NCI-H446 (cell line): ENCODE measurements at places on chromosomes 2 and 18.

DNA sequence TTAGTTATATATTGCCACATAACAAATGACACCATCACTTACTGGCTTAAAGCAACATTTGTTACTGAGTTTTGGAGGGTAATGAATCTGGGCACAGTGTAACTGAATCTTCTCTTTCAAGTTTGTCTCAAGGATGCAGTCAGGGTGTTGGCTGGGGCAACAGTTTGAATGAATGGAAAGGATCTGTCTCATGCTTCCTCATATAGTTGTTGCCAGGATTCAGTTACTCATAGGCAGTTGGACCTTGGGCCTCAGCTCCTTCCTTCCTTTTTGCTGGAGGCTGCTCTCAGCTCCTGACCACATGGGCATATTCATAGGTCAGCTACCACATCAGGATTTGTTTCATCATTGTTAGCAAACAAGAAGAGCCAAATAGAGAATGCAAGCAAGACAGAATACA is 466.1 kb upstream of the MC4R start:
- no peak for DNase-seq

- DNase-seq: peak; percentile 11
These were observed 152.5 kb upstream of the HAAO start for GRCh38 chr2:42944779-42945415.

- no peak for DNase-seq
These were observed 284.1 kb downstream of the MYCN start for GRCh38 chr2:16224298-16225045.

- DNase-seq: no peak
These were observed 1275.2 kb upstream of the CRIM1 start for GRCh38 chr2:35080231-35080910.

- DNase-seq: no peak
These were observed 340.8 kb downstream of the RDH14 start for GRCh38 chr2:18219676-18220075.

- DNase-seq: no peak
These were observed 79.3 kb upstream of the RNU4ATAC start for GRCh38 chr2:121451398-121451797.

DNA sequence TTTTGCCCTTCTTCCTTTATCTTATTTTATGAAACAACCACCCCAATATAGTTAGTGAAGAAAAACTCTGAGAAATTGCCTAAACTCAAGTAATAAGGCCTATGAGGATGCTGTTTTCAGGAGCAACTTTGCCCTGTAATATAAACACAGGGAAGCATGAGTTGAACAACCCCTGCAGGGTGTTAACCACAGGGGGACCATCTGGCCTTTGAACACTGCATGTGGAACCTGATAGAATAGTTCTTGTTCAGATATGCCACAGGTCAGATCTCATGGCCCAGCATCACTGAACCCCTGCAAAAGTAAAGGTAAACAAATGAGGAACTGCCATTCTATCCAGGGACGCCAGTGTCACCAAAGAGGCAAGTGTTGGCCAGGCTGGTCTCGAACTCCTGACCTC is 82.6 kb downstream of the MAPK4 start:
- no peak for DNase-seq

- DNase-seq: peak; percentile 20
These were observed at the start of gene ABHD1 for GRCh38 chr2:27123302-27124150. Gene ABHD1 (plus strand): TSS chr2:27123815. CDS start chr2:27123949, 134 bp downstream.

- DNase-seq: no peak
These were observed 1.1 kb upstream of the MAB21L4 start for GRCh38 chr2:240896871-240897692.

GRCh38 chr2:8379549-8379948 is 302.3 kb upstream of the ID2 start:
- no peak for DNase-seq

GRCh38 chr2:168457190-168457895 is 1.3 kb downstream of the CERS6 start:
- no peak for DNase-seq

- no peak for DNase-seq
These were observed 7.9 kb downstream of the TMEM198 start for GRCh38 chr2:219551441-219552381.

GRCh38 chr2:112767693-112768330 is 3.4 kb upstream of the CKAP2L start:
- no peak for DNase-seq

DNA sequence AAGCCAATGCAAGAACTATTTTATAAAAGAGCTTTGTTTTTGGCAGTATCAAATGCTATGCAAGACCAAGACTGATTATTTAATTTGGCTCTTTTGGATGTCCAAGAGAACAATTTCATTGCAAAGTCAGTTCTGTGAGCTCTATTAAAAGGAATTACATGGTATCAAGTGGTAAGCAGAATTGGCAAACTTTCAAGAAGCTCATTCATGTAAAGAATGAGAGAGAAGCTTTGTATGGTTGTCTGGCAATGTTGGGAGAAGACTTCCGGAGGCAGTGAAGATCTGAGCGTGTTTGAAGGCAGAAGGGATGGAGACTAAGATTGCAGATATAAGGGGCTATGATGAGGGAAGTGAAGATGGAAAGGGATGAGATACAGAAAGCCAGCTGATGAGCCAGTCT is 49.6 kb downstream of the CPS1 start:
- DNase-seq: no peak

- DNase-seq: no peak
These were observed 36.5 kb upstream of the LHCGR start for GRCh38 chr2:48792030-48792429.

- DNase-seq: no peak
These were observed 47.4 kb downstream of the RPE start for GRCh38 chr2:210049831-210050230.

GRCh38 chr2:159613651-159614285 is 2.6 kb downstream of the BAZ2B start:
- no peak for DNase-seq

GRCh38 chr2:207231967-207232366 is 66.2 kb upstream of the KLF7 start:
- no peak for DNase-seq

DNA sequence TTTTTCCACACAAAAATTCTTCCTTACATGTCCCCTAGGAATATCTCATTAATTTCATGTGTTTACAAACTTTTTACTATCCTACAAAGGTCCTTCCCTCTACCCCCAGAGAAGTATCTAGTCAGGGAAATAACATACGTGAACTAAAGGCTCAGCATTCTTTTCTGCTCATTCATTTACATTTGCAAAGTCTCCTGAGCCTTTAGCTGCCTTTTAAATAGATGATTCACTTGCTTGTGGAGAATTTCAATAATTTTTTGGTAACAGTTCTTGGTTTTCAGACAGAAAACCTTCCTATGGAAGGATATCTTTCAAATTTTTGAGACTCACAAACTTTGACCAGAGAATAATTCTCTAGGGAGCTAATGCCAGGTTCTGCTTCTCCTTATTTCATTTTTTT is 81.5 kb upstream of the RMDN2 start:
- DNase-seq: no peak

- no peak for DNase-seq
These were observed 36.6 kb downstream of the FAM124B start for GRCh38 chr2:224365331-224365730.

DNA sequence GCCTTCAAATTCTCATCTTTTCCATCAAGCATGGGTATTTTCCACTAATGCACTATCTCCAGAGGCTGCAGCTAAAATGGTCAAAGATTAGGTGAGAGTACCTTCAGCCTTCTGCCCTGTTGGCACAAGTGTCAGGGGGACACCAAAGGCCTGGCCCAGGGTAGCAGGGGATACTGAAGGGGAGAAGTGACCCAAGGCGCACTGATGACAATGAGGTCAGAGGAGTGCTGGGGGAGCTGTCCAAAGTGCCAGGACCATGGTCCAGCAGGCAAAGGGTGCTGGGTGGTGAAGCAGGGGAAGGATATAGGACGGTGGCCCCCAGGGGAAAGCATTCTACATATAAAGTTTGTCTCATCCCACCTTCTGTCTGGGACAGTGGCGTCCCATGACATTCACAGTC is 303.4 kb downstream of the SMAD2 start:
- no peak for DNase-seq

DNA sequence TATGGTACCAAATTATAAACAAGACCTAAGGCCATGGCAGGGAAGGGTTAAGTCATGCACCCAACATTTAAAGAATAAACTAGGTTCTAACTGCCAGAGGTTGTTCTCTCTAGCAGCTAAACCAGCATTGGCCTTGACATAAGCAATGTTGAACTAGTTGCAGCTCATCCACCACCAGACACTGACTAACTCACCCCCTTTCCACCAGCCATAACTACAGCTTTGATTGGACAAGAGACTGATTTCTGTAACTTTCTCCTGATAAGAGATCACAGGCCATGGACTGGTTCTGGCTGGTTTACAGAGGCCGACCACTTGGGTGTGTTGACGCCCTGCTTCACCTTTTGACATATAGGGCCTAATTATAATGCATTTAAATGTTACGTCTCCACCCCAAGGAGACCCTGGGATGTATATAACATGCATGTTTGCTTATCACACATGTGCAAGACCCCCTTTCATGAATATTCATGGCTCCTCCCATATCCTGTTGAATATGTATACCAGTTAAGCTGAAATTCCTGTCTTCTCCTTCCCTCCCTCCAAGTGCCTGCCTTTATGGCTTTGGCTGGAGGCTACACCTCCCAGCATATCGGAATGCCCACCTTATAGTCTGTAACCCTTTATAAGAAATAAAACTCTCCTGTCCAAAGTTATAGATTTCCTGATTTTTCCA is 75.9 kb downstream of the MRPS9 start:
- DNase-seq: no peak

- DNase-seq: no peak
These were observed 13.2 kb downstream of the ARL4C start for GRCh38 chr2:234483568-234484251.

DNA sequence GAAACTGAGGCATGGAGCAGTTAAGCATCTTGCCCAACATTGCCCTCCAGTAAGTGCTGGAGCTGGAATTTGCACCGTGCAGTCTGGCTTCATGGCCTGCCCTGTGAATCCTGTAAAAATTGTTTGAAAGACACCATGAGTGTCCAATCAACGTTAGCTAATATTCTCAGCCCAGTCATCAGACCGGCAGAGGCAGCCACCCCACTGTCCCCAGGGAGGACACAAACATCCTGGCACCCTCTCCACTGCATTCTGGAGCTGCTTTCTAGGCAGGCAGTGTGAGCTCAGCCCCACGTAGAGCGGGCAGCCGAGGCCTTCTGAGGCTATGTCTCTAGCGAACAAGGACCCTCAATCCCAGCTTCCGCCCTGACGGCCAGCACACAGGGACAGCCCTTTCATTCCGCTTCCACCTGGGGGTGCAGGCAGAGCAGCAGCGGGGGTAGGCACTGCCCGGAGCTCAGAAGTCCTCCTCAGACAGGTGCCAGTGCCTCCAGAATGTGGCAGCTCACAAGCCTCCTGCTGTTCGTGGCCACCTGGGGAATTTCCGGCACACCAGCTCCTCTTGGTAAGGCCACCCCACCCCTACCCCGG is 1.3 kb downstream of the PROC start:
- no peak for DNase-seq

DNA sequence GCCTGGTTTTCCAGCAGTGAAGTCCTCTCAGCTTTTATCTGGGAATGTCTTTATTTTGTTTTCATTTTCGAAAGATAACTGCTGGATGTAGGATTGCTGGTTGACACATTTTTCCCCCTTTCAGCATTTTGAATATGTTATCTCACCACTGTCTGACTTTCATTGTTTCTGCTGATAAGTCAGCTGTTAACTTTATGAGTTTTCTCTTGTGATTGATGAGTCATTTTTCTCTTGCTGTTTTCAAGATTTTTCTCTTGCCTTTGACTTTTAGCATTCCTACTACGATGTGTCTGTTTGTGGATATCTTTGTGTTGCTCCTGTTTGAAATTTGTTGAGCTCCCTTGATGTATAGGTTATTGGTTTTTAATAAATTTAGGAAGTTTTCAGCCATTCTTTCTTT is 85.5 kb downstream of the AGPS start:
- DNase-seq: no peak

DNA sequence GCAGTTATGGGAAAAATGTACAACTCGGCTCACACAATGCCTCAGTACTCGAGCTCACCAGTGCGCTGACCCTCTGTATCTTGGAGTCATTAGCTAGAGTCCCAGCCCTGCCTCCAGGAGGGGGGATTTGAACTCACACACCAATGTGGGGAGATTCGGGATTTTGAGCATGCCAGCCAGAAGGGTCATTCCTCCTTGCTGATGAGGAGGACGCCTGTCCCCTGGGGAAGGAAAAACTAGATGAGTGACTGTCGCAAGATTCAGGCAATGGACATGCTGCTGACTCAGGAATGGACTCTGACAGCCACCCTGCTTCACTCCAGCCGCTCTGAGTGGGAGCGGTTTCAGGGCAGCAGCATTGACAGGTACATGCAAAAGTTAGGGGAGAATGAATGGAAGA is 20.6 kb downstream of the FIGN start:
- no peak for DNase-seq

DNA sequence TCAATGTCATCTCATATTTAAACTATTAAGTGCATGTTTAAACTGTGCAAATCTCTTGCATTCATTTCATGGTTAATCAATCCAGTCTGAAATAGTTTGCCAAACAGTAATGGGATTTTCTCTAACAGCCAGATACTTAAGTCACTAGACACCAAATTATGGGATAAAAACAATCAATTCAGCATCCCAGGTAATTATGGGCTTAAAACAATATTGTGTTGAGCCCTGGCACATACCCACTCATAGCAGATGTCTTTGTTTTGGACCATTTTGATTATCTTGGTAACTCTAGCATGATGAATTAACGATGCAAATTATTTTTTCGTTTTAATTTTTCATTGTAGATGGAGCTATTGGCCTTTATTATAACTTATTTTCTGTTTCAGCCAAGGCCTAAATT is 118.5 kb upstream of the CD302 start:
- no peak for DNase-seq
